ENCODE measurements at places on chromosomes 11 and 22.

DNA sequence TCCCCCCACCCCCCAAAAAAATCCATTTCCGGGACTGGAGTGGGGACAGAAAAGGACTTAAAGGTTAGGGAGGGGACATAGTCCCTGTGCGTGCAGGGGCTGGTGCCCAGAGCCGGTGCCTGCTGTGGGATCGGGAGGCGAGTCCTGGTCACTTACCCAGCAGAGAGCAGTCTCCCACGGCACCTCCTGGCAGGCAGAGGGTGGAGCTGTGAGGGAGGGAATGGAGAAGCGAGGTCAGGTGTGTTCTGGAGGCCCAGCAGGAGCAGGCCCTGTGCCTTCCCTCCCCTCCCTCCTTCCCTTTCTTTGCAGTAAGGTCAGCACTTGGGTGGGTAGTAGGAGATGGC is 28.4 kb downstream of the SHANK3 start:
- DNase-seq, result no peak

GRCh38 chr22:16955678-16956210 is 52.3 kb downstream of the GAB4 start:
- no peak for DNase-seq

DNA sequence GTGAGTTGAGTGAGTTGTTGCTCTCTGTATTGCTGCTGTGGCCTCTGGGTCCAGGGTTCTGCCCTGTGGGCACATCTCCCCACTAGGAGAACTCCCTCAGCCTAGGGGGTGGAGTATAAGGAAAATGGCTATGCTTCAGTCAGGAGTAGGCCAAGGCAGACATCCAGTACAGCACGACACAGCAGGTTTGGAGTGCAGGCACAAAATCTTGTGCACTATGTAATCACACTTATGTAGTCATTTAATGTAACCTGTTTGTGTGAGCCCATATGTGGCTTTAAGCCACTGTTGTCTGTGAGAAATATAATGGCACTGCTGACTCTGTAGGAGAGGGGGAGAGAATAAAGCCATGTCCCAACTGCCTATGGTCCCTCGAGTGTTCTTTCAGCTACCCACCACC is 90.1 kb downstream of the CCDC83 start:
- no peak for DNase-seq

GRCh38 chr11:22157531-22157930 is 35.4 kb upstream of the ANO5 start:
- DNase-seq, result no peak

DNA sequence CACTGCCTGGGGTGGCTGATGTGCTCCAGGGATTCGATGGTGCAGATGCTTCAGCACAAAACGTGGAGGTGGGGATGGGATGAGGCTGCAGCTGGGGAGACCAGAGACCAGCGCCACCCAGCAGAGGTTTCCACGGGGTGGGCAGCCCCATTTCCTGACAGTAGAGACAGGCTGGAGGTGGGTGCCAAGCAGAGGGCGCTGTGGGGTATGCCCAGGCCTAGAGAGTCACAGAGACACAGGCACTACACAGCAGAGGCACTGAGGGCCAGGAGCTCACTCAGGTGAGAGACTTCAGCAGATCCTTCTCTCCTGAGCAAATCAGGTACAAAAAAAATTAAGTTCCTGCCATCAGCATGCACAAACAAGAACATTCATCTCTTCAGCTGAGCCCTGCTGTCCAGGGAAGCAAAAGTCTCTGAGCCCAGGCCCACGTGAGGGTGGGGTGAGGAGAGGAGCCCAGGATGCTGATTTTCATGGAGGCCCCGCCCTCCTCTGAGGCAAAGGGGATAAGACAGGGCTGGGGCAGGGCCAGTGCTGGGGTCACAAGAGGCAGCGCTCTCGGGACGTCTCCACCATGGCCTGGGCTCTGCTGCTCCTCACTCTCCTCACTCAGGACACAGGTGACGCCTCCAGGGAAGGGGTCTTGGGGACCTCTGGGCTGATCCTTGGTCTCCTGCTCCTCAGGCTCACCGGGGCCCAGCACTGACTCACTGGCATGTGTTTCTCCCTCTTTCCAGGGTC is 53.1 kb downstream of the GGTLC2 start:
- no peak for DNase-seq

DNA sequence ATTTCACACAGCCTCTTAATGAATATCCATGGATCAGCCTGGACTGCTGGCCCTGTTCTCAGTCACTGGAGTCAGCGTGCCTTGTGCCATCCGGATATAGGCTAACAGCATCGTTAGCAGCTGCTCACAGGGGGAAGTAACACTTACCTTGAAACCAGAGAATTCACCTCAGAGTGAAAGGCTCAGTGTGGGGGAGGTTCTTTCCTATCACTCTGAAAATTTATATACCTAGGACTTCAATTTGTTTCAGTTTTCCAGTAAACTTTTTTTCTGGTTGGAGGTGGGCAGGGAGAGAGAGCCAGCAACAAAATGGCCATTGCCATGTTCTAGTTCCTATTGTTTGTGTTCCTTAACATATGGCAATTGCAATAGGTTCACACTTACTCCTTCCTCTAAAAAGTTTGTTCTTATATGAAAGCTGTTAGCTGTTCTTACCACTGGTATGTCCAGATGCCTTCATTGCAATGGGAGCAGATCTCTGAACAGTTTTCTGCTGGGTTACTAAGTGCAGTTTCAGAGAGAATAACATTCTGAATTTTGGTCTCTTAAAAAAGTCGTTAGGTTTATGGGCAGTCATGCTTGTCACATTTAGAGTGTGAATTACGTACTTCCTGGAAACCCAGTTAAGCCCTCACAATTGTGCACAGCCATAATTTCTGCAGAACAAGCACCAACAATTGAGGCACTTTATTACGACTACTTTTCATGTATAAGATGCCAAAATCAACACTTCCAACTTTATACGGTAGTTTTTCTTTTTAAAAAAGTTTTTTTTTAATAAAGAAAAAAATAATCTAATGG is 247.6 kb downstream of the CADM1 start:
- no peak for DNase-seq

- no peak for DNase-seq
These were observed 251.1 kb upstream of the MPPED2 start for GRCh38 chr11:30837252-30837651.

DNA sequence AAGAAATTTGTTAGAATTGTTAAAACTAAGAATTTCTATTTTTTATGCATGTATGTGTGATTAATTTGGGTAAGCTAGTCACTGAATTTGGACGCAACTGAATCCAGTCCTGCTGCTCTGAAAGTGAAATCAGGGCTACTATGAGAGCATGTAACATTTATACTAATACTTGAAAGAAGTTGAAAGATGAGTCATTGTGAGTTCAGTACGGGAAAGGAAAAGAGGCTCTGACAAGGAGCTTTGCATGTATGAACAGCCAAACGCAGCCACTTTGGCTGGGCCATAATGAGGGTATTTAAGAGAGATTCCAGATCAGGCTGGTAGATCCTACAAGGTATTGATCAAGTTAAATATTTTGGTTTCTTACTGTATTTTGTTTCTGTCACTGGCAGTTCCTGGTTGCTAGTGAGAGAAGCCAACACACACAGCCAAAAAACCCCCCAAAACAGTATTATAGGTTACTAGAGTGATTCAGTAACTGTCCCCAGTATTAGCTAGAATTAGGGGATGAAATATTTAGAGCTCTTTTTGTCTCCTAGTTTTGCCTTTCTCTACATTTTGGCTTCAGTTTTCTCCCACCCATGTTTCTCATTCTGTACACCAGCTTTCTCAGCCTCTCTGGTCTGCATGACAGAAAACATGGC is 14.1 kb downstream of the AASDHPPT start:
- DNase-seq, result no peak

DNA sequence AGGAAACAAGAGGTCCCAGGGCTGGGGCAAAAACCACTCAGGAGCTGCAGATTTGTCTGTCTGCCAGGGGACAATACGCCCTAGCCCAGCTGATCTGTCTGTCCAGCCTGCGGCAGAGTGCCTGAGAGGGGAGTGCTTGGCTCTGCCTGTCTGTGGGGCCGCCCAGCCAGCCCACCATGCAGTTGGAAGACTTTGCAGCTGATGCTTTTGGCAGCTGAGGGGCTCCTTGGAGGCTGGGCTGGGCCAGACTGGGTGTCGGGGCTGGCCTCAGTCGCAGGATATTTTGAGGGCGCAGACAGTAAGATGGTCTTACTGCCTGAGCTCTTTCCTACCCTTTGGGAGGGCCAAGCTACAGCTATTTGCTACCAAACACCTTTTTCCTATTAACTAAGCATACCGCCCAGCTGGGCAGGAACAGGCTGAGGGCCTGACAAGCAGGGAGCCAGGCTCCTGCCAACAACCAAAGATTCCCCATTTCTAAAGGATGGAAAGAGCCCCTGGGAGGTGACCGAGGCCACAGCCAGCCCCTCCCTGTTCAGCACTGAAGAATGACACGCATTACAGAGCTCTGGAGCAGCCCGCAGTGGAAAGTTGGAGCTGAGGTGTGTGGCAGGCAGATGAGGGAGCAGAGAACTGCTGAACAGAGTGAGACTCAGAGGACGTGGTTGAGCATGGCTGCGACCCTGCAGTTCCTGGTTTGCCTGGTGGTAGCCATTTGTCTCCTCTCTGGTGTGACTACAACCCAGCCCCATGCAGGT is at the start of gene FAM180B:
FAM180B (plus strand) TSS at position 581 of the 758 bp plus-strand sequence; CDS start at position 672, 91 bp downstream.
- no peak for DNase-seq

DNA sequence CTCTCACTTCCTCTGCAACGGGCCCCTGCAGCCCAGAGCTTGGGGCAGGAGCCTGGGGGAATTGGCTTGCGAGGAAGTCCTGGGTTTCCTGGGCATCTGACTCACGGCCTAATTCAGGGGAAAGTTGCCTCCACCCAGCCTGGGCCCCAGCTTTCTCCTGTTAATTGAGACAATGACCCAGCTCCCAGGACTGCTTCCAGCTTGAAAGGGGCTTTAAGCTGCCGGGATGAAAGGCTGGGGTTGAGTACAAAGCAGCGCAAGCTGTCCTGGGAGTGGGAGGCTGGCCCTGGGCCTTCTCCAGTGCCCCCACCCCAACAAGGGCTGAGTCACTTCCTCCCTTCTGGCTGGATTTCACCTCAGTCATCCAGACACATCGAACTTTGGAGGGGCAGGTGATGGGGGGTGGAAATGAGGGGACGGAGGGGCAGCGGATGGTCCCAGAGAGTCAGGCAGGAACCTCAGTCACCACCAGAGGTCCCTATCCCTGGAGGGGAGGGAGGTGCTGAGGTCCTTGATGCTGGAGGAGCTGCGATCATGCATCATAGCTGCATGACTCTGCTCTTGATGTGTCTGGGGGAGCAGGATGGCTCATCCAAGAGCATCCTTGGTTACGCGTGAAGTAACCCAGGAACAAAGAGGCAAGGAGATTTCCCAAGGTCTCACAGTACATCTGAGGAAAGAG is 30.1 kb upstream of the OAF start:
- DNase-seq, result no peak

DNA sequence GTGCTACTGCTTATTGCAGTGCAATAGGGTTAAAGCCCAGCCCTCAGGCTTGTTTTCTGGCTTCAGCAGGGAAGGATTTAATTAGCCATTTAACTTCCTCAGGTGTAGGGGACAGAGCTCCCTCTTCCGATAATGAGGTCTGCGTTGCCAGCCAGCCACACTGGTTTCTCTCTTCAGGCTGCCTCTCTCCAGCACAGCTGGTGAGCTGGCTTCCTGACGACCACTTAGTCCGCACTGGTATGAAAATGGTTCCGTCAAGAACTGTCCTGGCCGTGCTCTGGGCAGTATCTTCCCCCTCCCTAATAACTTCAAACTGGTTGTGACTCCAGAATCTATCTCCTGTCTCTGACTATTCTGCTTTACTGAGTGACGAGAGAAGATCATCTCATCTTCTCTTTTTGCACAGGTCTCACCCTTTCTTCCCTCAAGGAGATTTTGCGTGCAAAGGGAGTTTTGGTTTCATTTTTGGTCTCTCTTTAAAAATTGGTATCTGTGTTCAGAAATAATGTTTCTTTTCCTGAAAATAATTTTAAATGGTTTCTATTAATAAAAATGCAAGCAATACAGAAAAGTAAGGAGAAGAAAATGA is 49.2 kb downstream of the CNTN5 start:
- no peak for DNase-seq

DNA sequence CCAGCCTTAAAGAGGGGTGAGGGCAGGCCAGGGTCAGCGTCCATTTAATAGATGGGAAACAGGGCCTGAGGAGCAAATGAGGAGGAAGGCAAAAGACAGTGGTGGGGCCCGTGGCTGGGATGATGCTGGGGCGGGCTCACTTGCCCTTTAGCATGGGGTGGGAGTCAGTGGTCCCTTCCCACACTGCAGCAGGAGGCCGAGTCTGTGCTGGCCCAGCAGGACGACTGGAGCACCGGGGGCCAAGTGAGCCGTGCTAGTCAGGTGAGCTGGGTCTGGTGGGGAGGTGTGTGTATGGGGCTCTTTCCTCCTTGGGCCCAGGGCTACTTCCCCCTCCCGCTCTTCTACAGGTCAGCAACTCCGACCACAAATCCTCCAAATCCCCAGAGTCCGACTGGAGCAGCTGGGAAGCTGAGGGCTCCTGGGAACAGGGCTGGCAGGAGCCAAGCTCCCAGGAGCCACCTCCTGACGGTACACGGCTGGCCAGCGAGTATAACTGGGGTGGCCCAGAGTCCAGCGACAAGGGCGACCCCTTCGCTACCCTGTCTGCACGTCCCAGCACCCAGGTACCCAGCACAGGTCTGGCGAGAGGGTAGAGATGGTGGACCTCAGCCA is 12.8 kb downstream of the SCYL1 start:
- no peak for DNase-seq

GRCh38 chr11:18834754-18835466 is 43.3 kb upstream of the PTPN5 start:
- no peak for DNase-seq

DNA sequence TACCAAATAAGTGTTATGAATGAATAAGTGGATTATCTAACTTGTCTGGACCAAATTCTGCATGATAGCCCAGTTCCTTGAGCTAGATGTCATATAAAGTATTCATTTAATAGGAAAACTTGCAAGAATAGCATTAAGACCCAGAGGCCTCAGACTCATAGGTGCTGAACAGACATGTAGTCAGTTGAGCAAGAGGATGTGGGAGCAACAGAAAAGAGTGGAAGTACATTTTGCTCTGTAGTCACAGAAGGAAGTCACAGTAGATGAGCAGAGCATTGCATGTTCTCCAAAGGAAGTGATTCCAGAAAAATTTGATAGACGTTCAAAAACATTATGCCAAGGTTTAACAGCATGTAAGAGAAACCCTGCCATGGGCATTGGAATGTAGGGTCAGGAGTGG is 9.5 kb downstream of the HOATZ start:
- DNase-seq, result no peak

DNA sequence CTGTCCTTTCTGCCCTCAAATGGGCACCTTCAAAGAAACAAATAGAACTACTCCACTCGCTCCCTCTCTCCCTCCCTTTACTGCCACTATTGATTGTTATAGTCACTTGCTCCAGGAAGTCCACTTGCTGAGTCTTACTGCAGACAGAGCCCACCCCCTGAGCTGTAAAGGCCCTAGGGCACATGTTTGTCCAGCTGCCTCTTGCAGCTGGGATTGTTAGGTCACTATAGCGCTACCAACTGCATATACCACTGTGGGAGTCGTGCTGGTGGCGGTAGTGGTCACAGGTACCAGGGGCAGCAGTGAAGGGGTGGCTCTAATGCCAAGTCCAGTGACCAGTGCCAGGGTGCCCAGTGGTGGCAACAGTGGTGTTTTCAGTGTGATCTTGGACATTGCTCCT is 4.4 kb upstream of the SREBF2 start:
- DNase-seq, result no peak
